Left renal pelvis (tissue), 4 donors: ENCODE measurements at places on chromosomes 3 and 15.

DNA sequence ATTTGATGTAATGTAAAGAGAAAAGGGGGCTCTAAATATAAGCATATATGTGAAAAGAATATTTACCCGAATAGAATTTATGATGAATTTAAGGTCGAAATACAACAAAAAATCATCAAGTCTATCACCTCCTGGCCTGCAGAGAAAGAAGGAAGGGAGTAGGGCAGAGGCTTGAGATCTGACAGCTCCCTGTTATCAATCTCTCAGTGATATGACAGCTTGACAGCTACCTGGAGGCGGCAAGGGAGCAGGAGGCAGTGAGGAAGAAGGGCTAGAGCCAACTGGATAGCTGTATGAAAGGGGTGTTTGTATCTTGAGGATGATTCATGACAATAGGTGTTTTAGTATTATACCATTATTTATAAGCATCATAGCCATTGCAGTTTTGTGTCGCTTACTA, 299.8 kb upstream of the DNAJC19 start:
- no peak for DNase-seq

DNA sequence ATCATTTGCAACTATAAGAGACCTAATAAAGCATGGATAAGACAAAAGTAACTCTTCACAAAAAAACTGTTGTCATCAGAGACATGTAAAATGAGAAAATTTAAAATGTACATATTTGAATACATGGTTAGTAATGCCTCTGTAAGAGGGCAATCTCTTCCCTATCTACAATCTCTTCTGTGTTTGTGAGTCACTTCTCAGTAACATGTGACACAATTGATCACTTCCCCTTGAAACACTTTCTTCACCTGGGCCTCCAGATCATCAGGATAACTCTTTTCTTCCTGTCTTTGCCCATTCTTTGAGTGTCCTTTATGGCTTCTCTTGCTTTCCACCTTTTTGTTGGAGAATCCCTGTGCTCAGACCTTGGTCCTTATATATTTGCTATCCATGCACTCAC, 50.4 kb downstream of the TFDP2 start:
- no peak for DNase-seq

DNA sequence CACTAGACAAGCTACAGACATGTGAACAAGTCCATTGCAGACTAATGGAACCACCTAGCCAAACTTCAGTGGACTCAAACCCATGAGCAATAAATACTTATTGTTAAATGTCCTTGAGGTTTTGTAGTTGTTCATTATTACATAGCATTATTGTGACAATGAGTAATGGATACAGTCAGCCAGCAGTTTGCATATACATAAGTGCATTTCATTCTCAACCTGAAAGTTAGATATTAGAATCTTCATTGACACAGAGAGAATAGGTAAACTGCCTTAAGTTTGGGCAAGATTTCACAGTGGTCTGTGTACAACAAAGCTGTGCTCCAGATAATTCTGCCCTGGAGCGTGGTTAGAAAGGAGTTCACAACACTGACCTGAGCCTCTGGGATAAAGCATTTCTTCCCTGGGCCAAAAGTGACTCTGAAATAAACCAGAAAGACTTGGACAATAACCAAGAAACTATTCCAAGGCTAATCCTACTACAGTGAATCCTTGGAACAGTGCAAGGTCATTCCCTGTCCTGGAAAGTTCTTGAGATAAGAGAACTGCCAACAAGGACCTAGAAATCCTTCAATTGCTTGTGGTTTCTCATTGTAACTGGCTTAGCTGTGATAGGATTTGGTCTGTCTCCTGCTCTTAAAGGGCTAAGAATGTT, 225.5 kb upstream of the STT3B start:
- no peak for DNase-seq

DNA sequence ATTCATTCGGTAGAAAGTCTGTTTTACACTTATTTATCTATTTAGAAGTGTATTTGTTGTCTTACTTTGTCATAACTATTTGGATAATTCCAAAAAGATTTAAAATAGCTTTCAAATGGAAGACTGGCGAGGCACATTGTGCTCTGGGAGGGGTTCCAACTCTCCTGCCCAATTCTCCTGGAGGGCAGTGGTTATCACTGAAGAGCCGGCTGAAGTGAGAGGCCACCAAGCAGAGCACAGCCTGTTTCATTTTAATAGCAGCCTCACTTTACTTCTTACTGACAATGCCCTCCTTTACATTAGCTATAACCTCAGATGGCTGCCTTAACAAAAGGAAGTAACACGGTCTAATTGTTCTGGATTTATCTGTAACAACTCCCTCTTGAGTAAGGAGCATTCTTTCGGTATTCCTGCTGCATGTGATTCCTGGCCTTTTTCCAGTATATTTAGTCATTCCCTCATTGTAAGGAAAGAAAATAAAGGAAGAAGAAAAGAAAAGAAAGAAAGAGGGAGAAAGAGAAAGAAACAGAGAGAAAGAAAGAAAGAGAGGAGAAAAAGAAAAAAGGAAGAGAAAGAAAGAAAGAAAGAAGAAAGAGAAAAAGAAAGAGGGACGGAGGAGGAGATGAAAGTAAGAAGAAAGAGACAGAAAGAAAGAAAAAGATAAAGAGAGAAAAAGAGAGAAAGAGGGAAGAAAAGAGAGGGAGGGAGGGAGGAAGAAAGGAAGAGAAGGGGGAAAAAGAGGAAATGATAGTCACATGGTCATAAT, 339.8 kb upstream of the WNT5A start:
- no peak for DNase-seq

- DNase-seq, result no peak
These were observed 455.0 kb upstream of the THBS1 start for GRCh38 chr15:39125904-39126303.

DNA sequence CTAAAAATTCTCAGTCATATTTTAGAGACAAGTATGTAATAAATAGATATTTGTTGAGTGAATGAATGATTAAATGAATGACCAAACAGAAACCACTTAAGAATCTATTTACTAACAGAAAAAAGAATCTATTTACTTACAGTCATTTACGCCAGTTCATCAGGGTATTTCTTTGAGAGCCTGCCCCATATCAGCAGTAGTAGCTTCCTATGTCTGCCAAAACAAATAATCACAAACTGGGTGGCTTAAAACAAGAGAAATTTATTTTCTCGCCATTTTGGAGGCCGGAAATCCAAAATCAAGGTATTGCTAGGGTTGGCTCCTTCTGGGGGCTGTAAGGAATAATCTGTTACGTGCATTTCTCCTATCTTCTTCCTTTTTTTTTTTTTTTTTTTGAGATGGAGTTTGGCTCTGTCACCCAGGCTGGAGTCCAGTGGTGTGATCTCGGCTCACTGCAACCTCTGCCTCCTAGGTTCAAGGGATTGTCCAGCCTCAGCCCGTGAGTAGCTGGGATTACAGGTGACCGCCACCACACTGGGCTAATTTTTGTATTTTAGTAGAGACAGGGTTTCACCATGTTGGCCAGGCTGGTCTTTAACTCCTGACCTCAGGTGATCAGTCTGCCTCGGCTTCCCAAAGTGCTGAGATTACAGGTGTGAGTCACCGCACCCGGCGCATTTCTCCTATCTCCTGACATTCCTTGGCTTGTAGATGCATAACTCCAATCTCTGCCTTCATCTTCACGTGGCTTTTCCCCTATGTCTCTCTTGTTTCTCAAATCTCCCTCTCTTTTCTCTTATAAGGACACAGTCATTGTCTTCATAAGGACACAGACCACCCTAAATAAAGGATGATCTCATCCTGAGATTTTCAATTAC, 65.2 kb upstream of the SPPL2A start:
- no peak for DNase-seq

DNA sequence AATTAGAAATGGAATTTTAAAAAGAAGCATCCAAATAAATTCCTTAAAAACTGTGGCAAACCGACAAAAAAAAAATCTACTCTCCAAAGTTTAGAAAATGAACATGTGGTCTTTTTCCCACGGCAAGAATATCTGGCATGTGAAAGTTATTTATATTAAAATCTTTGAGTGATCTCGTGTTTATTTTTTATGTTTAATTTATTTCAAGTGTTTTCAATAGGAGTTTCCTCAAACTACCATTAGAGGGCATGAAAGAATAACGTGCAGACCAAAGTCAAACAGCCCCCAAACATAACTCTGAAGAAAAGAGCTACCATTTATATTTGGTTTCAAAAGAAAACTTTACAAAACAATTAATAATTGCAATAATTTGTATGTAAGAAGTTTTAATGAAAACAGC, 286.4 kb downstream of the ZIC4 start:
- no peak for DNase-seq

- no peak for DNase-seq
These were observed 54.5 kb upstream of the OCA2 start for GRCh38 chr15:28153492-28154119.

DNA sequence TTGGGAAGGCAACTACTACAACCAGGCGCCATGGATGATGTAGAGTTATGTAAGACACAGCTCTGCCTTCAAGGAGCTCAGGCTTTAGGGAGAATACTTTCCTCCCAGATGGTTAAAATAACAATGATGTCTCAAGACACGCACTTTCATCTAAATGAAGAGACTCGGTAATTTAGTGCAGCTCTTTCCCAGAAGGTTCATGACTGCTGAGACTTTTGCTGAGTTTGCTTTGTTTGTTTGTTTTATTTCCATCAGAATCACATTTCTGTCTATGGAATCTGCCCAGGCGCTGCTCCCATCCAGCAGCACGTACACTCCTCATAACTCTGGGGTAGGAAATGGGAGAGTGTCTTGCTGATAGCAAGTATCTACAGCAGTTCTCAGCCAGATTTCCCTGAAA, 33.9 kb upstream of the MEX3B start:
- DNase-seq, result no peak

GRCh38 chr3:98646680-98647079, 53.3 kb upstream of the CPOX start:
- no peak for DNase-seq

- no peak for DNase-seq
These were observed 82.6 kb upstream of the RAP2B start for GRCh38 chr3:153079386-153079785.

GRCh38 chr3:16146015-16146730, 28.3 kb upstream of the GALNT15 start:
- DNase-seq, result no peak

GRCh38 chr3:60912142-60912541, 339.1 kb downstream of the FHIT start:
- no peak for DNase-seq

DNA sequence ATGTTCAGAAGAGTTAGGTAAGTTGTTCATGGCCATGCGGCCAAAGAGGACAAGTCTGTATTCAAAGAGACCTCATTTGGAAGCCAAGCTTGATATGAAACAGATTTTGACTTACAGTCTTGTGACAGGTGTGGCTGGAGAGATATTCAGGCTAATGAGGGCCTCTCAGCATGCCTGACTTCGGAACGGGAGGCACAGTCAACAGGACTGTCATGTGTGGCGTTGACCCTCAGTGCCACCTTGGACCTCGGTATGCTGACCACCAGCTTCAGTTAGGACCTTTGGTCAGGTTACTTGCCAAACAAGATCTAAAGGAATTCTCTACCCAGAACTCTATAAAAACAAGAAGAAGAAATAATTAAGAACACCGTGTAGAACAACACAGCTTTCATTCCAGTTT, 124.1 kb downstream of the CHST2 start:
- DNase-seq, result no peak

GRCh38 chr3:20622304-20622703, 436.3 kb upstream of the SGO1 start:
- DNase-seq, result no peak
